Chondrocyte (in vitro differentiated cells): ENCODE measurements at places on chromosomes 16 and 17. TPM values are rescaled to one million over a fixed set of nuclear protein-coding genes. Genes with fewer than 3 reads are reported as not detected.

DNA sequence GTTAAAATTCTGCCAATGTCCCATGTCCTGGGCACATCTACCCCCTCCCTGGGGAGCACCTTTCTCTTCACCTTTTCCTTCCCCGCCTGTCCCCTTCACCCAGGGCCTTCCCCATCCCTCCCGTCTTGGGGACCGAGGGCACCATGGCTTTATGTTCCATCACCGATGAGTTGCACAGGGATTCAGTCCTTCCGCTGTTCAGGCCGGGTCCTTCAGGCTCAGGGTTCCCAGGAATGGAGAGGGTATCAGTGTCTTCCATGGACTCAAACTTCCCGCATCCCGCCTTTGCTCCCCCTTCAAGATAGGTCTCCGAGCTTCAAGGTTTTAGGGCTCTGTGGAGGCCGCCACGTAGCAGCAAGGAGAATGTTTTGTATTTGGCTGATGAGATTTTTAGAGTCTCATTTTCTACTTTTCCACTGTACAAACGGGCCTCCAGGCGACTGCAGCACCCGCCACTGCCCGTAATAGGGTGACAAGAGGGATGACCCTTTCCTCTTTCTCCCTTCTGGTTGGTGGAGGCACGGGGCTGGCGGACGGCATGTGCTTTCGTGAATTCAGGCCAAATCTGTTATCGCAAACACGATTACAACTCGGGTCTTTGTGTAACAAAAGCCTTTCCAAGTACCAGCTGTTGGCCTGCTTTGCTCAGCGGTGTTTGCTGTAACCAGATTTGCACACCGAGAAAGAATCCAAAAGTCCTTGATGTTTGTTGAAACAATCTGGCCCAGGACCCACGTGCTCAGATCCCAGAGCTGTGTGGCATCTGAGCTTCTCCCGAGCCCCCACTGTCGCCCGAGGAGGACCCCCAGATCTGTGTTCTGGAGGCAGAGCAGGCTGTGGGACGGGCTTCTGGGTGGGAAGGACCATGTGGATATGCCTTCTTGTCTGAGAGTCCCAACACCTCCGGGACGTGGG lies 236.3 kb downstream of the SEC14L1 start:
- DNase-seq: no peak

Gene ANKRD40CL
- not detected in 3 replicates for total RNA-seq

Gene MYO15A
- total RNA-seq: 0.31 to 0.52 TPM in 2 of 3 replicates, not detected in the other

GRCh38 chr17:4560837-4561256 lies 470 bp upstream of the GGT6 start:
- DNase-seq: no peak

Gene TPPP3
- 2.7 to 3.6 TPM (median 3.3 TPM) in 3 replicates for total RNA-seq

DNA sequence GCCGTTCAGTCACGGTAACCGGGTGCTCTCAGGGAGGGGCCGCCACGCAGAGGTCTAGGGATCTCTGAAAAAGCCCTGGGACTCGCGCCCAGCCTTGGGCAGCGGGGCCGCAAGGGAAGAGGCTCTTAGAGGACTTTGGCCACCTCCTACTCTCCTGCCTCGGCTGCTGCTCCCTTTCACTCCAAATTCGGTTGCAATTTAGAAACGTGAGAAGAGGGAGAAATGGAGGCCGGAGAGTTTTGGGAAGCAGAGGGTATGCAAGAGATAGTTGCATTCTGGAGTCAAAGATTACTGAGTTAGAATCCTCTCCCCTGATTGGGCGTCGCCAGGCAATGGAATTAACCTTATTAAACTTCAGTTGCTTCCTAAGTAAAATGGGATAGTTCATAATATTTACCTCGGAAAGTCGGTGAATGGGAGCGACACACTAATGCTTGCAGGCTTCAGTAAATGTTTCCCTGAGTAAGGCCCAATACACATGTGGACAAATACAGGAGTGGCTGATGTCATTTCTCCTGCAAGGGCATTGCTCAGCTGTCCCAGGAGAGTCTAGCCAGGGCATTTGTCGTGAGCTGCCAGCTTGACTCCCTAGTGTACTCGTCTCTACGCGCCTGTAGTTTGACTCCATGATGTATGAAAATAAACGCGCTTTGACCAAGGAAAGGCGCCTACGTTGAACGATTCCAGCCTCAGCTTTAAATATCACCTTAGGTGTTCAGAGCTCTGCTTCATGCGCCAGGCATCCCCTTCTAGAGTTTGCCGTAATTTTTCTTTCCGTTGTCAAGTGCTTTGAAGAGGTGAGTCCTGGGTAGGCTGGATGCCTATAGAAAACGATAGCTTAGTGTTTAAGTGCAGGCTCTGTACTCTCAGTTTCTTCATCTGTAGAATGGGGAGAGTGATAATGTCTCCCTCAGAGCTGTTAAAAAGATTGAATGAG lies 667 bp downstream of the OGFOD1 start:
- no peak for DNase-seq

Gene VWA3A
- not detected in 3 replicates for total RNA-seq

Gene ALOX15B
- total RNA-seq: not detected in 3 replicates

- no peak for DNase-seq
These were observed 532.9 kb downstream of the MAF start for GRCh38 chr16:79067600-79067999.

Gene XAF1
- total RNA-seq: 0.36 to 0.40 TPM in 2 of 3 replicates, not detected in the other

GRCh38 chr16:74123195-74123594 lies 173.4 kb upstream of the PSMD7 start:
- DNase-seq: no peak

Gene DHX8
- total RNA-seq: 39.0 to 49.6 TPM (median 49.2 TPM) in 3 replicates

- DNase-seq: no peak
These were observed 12.4 kb downstream of the ZG16B start for GRCh38 chr16:2842340-2843000.
